ENCODE measurements at places on chromosomes 11 and 22. TPM values are rescaled to one million over a fixed set of nuclear protein-coding genes. Genes with fewer than 3 reads are reported as not detected.
A peak's percentile ranks its signal among the peaks of the same experiment; 100 is the strongest.

The OR6T1 gene
- not detected for total RNA-seq

The WT1 gene
- 78.0 TPM for total RNA-seq

The MS4A12 gene
- total RNA-seq: not detected

The PRMT3 gene
- total RNA-seq: 21.0 TPM

The FRMD8 gene
- total RNA-seq: 77.9 TPM

The THAP12 gene
- 49.1 TPM for total RNA-seq

The SCGB1D2 gene
- not detected for total RNA-seq

The BACE1-AS gene
- 12.0 TPM for total RNA-seq

The CASP5 gene
- total RNA-seq: 0.72 TPM

The MS4A3 gene
- not detected for total RNA-seq

GRCh38 chr11:73343076-73343873 is 32.9 kb upstream of the RELT start:
- DNase-seq: no peak

- DNase-seq: no peak
Observed at GRCh38 chr11:61353131-61354067, 8.3 kb downstream of the CYB561A3 start.

GRCh38 chr11:122190768-122191167 is 74.8 kb upstream of the BLID start:
- no peak for DNase-seq

DNA sequence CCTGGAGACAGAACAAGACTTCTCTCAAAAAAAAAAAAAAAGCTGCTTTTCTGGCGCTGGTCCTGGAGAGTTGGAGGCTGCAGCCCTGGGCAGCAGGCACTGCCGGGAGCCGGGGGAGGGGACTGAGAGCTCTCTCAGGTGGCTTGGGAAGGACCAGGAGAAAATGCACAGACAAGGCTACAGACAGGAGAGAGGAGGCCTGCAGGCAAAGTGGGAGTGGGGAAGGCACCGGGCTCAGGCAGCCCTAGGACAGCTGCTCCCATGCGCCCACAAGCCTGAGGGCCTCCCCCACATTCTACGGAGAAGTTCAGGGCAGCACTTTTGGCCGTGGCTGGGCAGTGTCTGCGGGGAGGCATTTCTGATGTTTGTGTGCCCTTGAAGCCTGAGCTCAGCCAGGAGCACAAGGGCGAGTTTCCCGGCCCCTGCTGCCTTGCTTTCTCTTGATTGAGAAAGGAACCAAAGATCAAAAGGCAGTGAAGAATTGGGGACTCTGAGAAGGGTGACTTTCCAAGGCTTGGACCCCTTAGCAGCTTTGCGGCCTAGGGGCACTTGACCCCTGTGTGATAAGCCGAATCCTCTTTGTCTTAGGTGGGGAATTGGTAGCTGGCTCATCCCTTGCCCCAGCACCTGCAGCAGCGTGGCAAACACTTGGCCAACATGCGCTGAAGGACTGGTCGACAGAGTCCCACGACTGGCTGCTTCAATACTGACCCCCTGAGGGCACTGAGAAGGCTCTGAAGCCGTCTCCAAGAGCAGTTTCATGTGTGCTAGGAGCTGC is 35.3 kb downstream of the PPM1F start:
- DNase-seq: no peak

- DNase-seq: peak; percentile 47
Observed at GRCh38 chr11:122209619-122210366, 93.8 kb upstream of the BLID start.

- DNase-seq: no peak
Observed at GRCh38 chr22:37020192-37020479, 594 bp downstream of the MPST start.

- no peak for DNase-seq
Observed at GRCh38 chr11:105241136-105241535, 101.6 kb upstream of the CARD18 start.

Data from omental fat pad (tissue), 4 donors.